ENCODE measurements at places on chromosomes 4 and X.

- DNase-seq = no peak
Observed at GRCh38 chr4:102665527-102665926, 95.2 kb downstream of the MANBA start.

DNA sequence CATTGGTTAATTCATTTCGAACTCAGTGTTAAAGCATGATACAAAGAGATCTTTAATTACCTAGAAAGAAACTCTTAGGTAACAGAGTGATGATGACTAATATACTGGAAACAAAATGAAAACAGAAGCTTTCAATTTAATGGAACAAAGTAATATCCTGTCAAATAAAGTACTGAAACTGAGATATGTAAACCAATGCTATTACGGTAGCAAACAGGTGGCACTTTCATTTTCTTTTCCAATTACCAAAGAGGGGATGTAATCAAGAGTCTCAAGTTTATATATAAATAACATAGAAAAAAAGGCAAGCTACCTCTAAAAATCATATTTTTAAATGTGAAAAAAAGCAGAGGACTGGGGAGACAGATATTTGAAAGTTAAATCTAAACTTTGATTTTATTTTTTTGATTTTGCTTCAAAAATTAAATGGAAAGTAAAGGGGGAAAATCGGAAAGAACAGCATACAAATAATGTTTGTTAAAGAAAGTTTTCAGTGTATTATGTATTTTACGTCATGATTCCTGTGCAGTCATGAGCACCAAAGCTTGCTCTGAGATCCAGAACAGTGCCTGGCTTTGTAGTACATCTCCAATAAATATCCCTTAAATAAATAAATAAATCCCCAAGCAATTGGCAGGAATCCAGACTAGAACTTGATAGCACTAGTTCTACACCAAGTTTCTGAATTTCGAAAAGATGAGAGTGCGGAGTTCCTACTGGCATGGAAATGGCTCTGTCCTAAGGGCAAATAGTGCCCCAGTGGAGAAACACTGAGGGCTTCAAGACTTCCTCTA is 25.0 kb upstream of the RAPGEF2 start:
- no peak for DNase-seq

DNA sequence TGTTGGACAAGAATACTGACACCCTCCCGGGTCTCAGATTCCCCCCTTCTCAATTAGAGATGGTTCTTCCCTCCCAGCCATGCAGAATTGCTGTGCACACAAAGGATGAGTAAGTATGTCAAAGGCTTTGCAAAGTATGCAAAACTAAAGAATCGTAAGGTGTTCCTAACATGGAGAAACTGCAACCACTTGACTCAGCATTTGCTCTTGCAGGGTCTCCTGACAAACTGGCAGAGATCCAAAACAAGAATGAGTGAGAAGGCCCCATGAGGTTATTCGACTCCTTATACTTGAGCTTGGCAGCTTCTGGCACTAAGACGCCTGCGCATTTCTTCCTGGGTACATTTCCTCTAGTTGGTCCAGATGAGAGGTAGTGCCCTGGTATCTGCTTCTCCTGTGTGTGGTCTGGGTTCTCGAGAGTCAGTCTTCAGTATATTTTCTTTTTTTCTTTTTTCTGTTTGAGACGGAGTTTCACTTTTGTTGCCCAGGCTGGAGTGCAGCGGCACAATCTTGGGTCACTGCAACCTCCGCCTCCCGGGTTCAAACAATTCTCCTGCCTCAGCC is 8.2 kb downstream of the FAM184B start:
- no peak for DNase-seq

GRCh38 chr4:53273726-53274125 is 92.1 kb downstream of the SCFD2 start:
- no peak for DNase-seq

- DNase-seq = no peak
Observed at GRCh38 chr4:91758487-91758886, 545.3 kb upstream of the GRID2 start.

DNA sequence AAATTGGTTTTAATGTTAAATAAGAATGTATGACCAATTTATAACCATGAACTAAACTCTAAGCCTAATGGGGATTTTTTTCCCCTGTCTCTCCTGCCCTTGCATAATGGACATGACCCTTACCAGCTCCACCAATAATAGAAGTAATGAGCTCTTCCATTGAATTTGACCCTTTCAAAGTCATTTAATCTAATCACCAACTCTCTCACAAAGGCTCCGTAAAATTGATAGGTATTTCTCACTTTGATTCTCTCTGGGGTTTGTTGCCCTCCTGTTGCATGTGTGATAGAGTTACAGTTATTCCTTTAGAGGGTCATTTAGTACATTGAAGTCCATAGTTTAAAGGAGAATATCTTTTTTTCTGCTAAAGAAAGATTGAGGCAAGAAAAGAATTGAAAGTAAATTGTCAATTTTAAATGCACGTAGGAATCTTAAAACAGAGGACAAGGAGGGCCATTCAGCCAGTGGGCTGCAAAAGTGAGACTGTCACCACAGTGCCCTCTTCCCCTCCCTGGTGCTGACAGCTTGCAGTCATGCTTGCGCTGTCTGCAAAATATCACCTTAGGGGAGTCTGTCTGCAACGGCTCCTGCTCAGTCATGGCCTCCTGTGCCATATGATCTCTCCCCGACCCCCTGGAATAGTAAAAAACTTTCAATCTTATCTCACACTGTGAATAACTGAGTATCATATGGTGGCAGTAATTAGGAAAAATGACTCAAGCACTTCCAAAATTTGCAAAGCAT is 307.5 kb upstream of the GNPDA2 start:
- no peak for DNase-seq

- DNase-seq = no peak
Observed at GRCh38 chrX:141982296-141982695, 78.6 kb downstream of the MAGEC1 start.

GRCh38 chr4:48333587-48333986 is 7.7 kb upstream of the SLAIN2 start:
- no peak for DNase-seq

- no peak for DNase-seq
Observed at GRCh38 chrX:56068274-56068758, 163.8 kb upstream of the KLF8 start.

- no peak for DNase-seq
Observed at GRCh38 chr4:186939226-186939625, 215.6 kb upstream of the FAT1 start.

DNA sequence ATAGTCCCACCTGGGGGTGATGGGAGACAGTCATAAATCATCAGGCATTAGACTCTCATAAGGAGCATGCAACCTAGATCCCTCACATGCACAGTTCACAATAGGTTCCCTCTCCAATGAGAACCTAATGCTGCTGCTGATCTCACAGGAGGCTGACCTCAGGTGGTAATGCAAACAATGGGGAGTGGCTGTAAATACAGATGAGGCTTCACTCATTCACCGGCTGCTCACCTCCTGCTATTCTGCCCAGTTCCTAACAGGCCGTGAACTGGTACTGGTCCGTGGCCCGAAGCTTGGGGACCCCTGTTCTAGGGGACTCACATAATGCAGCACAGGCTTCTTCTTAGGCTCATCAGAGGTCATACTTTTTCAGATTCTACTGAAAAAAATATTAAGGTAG is 625.9 kb upstream of the AGA start:
- no peak for DNase-seq

DNA sequence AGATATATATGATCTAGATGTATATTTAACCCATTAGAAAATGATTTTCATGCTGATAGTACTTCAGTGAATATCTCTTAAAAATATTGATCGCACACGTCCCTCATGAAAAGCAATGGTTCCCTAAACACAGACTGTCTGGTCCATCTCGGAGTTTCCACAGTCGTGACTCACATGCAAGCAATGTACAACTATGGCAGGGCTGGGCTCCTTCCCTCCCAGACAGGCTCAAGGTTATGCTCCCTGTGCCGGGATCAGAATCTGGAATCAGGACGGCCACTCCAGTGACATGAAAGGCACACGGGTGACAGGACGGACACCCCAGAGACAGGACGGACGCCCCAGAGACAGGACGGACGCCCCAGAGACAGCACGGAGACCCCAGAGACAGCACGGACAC is 40.2 kb upstream of the PPP2R3B start:
- DNase-seq = no peak

GRCh38 chrX:39808471-39808917 is 289.3 kb downstream of the BCOR start:
- no peak for DNase-seq

DNA sequence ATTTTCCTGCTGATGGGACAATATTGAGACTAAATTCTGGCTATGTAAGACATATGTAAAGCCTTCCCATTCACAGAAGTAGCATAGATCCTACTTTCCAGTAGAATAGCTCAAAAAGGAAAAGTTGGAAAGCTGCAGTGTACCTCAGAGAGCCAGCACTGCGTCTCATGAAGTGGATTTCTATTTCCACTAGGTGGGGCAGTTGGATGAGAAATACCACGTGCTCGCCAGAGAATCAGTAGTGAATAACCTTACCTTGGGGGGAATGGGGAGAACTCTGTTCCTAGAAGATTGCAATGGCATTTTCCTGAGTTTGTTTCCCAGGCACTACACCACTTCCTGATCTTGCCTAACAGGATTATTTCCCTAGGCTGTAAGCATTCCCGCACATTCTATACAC is 907.1 kb downstream of the FSTL5 start:
- no peak for DNase-seq

Data from D721Med (cell line).